ENCODE measurements at places on chromosomes 7 and 10. TPM values are rescaled to one million over a fixed set of nuclear protein-coding genes. Genes with fewer than 3 reads are reported as not detected.

The KEL gene
- not detected for total RNA-seq

The NUDT13 gene
- total RNA-seq, result 1.4 TPM

The CHN2 gene
- total RNA-seq, result 0.71 TPM

The TMEM26 gene
- 0.92 TPM for total RNA-seq

The NEUROD6 gene
- total RNA-seq, result not detected

The MNX1 gene
- total RNA-seq, result not detected

Data from smooth muscle cell of bladder (primary cell).